NCI-H1092 (cell line): ENCODE measurements at places on chromosomes 12 and 14.

DNA sequence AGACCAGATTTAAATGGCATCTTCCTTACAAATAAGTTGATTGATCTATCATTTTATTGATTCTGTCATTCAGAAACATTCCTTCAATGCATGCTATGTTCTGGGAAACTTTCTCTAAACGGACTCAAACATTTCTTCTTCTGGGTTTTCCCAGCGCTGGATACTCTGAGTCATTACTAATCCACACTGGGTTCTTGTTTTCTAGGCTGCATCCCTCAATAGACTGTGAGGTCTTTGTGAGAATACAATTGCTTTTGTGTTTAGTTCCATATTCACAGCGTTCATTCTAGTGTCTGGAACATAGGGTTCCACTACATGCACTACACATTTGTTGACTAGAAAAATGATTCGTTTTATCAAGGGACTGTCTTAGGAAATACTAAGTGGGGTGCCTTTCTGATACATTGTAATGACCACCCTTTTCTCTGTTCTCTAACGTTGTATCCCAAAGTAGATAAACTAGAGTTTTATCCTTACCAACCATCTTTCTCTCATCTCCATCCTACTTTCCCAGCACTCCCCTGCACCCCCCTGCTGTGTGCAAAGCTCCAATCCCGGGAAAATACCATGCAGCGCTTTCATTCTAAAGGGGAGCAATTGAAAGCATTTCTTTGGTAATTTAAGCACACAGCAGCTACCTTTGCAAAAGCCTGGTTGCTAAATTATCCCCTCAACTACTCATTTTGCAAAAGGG is 878.7 kb downstream of the DIO2 start:
- no peak for DNase-seq

DNA sequence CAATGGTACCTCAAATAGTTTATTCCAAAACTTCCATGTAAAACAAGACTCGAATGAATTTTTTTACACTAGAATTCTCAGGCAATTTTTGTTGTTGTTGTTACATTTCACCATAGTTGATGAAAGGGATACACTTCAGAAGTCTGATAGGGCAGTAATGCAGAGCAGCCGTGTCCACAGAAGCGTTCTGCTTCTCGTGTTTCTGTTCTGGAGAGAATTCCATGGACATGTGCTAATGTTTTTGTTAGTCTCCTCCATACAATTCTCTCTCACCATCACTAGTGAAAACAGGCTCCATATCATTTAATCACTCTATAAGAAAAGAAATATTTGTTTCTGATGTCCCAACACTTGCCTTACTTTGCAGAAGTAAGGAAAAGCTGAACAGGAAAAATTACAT is 606.1 kb downstream of the SLC16A7 start:
- DNase-seq = no peak

- peak; percentile 95 for DNase-seq
Measured at GRCh38 chr14:105480807-105481801, 5.6 kb upstream of the CRIP1 start.

DNA sequence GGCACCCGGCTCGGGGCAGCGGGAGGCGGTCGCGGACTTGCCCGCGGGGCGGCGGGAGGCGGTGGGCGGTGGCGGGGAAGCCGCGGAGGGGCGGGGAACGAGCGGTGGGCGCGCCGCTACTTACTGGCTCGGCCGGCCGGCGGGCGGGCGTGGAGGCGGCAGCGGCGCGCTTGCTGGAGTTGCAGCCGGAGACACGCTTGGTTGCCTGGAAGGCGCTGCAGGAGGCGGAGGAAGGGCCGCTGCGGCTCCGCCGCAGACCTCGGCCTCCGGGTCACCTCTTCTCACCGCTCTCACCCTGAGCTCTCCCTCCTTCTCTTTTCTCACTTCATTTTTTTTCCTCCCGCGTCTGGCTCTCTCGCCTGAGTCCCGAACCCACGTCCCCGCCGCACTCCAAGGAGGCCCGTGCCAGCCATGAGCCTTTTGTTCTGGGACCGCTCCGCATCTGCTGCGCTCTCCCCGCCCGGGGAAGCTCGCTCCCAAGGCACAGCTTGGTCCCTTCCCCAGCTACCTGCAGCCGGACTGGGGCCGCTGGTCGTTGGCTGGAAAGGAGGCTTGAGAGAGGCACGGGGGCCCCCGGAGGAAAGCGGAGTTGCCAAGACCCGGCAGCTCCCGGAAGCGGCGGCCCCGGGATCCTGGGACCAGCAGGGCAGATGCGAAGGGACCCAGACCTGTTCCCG is 592 bp upstream of the KCNK10 start:
- no peak for DNase-seq

- peak; percentile 4 for DNase-seq
Measured at GRCh38 chr14:64878837-64879634, 671 bp downstream of the SPTB start.

DNA sequence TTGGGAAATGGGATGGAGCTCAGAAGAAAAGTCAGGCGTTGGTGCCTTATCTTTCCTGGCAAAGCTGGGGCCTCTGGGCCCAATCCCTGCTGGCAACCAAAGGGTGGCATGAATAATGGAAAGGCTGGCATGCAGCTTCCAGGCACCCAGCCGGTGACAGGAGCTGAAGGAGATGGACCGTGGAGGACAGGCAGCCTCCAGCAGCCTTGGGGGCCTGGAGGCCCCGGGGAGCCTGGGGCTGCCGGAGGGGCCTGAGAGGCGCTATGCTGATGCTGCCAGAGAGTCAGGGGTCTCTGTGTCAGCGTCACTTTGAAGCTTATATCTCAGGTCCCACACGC is 38.2 kb upstream of the EML1 start:
- DNase-seq = no peak

GRCh38 chr12:64318605-64319004 is 72.0 kb downstream of the C12orf56 start:
- no peak for DNase-seq

DNA sequence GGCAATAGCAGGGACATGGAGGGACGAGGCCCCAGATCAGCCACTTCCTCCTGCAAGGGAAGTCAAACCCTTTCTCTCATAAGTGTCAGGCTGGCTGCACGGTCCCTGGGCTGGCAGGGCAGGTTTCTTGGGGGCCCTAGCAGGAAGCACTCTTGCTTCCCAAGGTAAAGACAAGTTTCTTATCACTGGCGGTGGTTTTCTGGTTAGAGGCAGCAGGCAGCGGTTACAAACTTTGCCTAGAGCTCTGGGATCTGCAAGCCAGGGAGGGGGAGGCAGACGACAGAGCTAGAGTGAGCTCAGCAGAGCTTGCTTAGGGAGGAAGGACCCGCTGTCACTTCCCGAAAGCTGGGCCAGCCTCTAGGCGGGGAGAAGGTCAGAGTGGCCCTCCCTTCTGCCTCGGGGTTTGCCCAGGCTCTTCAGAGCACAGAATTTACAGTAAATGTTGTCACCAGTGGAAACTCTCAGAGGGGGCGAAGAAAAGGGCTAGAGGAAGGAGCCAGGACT is 20.4 kb downstream of the BATF start:
- no peak for DNase-seq

DNA sequence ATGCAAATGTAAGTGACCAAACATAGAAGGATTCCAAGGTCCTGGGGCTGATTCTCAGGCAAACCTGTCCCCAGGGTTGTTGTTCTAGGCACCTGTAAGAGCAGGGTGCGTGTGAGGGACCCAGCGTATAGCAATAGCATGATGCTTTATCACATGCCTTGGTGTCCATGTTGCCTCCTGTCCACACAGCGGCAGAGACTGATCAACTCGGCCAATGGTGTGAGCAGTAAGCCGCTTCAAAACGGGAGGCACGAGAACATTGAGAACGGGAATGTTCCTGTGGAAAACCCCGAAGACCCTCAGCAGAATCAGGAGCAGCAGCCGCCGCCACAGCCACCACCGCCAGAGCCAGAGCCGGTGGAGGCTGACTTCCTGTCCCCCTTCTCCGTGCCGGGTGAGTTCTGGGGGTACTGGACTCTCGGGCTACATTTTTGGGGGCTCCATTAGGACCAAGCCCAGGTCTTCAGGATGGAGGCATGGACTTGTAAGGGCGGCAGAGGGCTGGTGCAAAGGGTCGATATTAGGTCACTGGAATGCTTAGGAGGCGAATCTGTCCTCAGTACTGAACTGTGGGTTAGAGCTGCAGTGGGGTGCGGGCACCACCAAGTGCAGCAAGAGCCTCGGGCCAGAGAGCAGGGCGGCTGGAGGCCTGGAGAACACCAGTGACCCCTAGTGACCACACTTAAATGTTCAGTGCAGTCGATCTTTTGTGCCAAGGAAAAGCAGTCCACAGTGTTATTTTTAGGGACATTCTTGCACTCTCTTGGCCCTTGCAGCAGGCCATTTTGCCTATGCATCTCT is 57.2 kb upstream of the RIN3 start:
- DNase-seq = no peak

GRCh38 chr14:95290871-95291431 is 28.8 kb downstream of the CLMN start:
- peak; percentile 74 for DNase-seq

- DNase-seq = no peak
Measured at GRCh38 chr14:56487761-56488160, 91.8 kb upstream of the TMEM260 start.

DNA sequence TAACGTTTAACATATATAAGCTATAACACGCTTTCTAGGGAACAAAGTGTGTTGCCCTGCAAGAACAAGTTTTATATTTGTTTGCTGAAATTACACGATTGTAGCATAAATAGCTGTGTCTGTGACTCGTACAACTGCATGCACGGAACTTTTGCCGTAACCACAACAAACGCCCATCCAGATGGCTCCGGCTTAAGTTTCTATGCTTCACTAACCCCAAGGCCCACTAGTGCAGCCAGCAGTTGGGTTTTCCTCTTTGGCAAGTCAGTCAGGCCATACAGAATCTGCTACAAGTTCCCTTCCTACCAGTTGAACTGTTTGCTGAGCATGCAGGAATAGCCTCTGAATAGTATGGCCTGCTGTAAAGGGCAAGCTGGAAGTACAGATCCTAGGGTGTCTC is 12.1 kb downstream of the CSRP2 start:
- DNase-seq = no peak

GRCh38 chr14:61355892-61356325 is 34.5 kb downstream of the PRKCH start:
- DNase-seq = no peak

DNA sequence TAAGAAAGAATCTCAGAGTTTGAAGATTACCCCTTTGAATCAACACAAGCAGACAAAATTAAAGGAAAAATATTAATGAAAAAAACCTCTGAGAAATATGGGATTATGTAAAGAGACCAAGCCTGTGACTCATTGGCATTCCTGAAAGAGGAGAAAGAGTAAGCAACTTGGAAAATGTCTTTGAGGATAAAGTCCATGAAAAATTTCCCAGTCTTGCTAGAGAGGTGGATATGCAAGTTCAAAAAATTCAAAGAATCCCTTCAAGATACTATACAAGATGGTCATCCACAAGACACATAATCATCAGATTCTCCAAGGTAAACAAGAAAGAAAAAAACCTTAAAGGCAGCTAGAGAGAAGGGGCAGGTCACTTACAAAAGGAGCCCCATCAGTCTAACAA is 13.3 kb downstream of the SLCO1B1 start:
- no peak for DNase-seq

- DNase-seq = peak; percentile 21
Measured at GRCh38 chr12:17108877-17109541, 503.0 kb upstream of the LMO3 start.

DNA sequence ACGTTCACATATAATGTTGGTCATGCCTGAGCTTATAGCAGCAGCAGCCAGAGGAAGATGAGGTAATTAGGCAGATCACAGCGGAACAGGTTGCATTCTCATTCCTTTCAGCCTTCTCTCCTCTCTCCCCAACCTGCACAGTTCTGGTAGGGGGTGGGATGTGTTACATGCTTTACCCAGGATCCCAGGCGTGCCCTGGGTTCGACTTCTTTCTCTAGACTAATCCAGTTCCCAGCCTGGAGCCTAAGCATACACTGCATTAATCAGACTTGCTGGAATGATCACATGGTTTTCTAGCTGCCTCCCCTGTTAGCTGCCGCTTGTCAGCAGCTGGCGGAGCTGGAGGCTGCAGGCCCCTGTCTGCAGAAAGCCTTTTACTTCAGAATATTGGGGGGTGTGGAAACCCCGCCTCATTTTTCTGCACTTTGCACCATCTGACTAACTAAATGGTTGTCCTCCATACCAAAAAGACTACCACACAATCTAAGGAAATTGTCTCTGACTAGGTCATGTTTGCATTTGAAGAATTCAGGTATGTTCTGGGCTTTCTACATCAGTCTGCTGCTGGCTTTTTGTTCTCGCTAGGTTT is 46.0 kb upstream of the EVL start:
- no peak for DNase-seq
